ENCODE measurements at places on chromosomes 12 and 14.
A peak's percentile ranks its signal among the peaks of the same experiment; 100 is the strongest.

- DNase-seq = no peak
Measured at GRCh38 chr12:4203772-4204376, 69.7 kb upstream of the CCND2 start.

DNA sequence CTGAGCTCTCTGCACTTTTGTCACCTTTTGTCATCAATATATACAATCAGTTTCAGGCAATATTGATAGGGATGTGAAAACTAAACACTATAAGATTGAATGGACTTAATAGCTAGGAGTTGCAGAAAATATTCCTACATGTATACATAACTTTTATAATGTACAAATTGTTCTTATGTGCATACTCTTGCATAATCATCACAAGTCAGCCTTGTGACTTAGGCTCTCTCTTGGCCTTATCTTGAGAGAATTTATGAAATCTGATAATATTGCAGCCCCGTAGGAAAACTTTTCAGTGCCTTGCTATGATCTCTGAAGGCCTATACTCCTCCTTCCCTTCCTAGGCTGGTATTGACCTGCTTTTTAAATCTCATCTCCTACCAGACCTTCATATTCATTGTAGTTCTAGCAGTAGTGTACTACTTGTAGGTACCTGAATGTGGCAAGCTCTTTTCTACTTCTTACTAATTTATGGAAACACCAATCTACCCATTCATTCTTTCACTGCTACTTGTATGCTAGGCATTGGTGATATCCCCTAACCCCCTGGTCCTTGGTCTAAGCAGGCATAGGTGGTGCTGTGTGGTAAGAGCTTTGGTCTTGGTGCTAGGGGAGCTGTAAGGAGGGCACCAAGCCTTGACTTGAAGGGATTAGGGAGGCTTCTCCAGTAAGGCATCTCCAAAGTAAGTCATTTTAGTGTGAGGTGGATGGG is 100.0 kb downstream of the PRKCH start:
- no peak for DNase-seq

- DNase-seq = no peak
Measured at GRCh38 chr14:28381656-28382055, 384.9 kb upstream of the FOXG1 start.

DNA sequence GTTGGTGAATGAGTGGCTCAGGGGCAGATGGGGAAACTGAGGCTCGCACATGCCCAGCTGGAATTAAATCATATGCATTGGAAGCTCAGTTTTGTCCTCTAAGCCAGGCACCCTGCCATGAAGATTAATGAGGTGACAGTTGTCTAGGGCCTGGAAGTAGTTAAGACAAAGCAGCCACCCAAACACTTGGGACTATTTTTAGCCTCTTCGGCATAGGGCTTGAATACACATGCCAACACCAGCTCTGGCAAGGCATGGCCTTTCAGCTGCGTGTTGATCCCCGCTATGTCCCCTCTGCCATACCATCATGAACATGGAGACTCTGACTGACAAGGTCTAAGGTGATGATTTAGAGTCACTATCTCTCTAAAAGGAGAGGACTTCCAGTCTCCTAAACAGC is 250.2 kb downstream of the KSR2 start:
- DNase-seq = no peak

DNA sequence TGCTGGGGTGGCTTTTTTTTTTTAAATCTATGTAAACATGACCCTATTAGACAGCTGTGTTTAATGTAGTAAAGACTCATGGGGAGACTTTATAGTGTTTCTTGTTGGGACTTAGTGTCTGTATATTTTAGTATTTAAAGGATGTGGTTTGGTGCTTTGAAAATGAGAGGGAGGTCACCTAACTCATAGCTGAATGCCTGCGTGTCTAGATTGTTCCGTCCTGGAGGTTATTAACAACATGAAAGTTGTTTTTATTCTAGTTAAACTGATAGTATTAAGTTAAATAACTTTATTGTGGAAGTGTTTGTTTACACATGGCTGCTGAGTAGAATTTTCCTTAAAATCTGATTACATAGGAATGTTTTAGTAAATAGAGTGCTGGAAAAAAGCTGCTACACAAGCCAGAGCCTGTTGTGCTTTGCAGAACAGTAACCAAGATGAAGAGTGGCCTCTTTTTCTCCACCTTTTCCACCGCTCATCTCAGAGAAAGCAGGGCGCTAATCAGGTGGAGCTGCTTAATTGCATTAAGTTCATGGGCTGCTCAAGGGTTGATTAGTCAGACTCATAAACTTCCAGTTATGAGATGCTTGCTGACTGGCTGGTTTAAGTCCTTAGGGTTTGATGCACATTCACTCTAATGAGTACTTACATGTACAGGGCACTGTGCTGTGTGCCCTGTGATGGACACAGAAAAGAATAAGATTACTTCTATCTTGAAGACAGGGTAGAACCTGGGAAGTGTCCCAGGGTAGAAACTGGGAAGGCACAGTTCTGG is 62.7 kb downstream of the FBXO34 start:
- no peak for DNase-seq

- DNase-seq = no peak
Measured at GRCh38 chr14:105383083-105383730, 15.1 kb upstream of the TEX22 start.

- no peak for DNase-seq
Measured at GRCh38 chr14:95229749-95230148, 72.4 kb upstream of the DICER1 start.

DNA sequence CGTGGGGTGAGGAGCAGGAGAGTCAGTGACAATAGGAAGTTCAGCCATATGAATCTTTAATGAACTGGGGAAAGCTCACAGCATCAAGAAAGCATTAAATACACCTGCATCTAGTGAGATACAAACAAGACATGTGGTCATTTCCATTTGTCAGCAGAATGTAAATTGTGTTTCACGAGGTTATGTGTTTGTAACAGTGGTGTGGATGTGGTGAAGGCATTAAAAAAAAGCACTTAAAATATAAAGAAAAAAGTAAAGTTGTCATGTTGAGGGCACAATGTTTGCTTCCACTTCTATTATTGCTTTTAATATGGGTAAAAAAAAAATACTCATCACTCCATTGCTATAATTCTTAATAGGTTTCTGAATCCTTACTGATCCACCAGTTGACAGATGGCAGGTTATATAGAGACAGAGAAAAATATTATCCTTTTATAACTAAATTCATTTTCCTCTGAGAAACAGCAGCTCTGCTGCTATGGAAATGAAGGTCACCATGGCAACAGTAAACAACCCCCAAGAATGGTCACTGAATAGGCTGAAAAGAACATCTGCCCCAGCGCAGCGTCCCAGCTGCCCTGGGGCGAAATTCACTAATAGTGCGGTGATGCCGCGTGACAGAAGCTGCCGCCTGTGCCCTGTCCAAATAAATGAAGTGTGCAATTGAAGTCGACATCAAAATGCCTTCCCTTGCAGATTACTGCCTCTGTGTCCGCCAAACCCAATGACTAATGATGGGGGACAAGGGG is 226.1 kb downstream of the FOXN3 start:
- peak; percentile 98 for DNase-seq

- no peak for DNase-seq
Measured at GRCh38 chr12:45828402-45828801, 98.9 kb downstream of the ARID2 start.

DNA sequence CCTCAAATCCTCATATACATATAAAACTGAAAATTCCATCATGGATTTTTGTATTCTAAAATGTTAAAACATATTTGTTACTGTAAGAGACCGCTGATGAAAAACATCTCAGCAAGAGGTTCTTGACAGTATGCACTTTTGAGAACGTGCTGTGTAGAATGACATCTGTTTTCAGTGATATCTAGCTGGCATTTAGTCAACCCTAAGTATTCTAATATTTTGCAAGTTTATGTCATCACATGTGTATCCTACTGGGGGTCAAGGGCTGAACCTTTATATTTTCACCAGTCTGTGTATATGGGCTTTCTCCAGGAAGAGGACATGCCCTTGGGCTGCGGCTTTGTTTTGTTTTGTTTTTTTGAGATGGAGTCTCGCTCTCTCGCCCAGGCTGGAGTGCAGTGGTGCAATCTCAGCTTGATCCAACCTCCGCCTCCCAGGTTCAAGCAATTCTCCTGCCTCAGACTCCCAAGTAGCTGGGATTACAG is 22.0 kb upstream of the YARS2 start:
- no peak for DNase-seq

- DNase-seq = no peak
Measured at GRCh38 chr12:49036029-49036428, 17.5 kb upstream of the PRKAG1 start.

GRCh38 chr14:89681086-89682018 is 264.3 kb upstream of the FOXN3 start:
- DNase-seq = no peak

- no peak for DNase-seq
Measured at GRCh38 chr14:68978172-68978911, 760 bp downstream of the ACTN1 start.

GRCh38 chr12:88313554-88313953 is 171.4 kb downstream of the TMTC3 start:
- no peak for DNase-seq

GRCh38 chr12:10025236-10025635 is 5.2 kb upstream of the CLEC9A start:
- DNase-seq = no peak

- DNase-seq = no peak
Measured at GRCh38 chr14:99794151-99794780, 1.1 kb downstream of the EML1 start.
